ENCODE measurements at places on chromosomes 16 and 17.

- DNase-seq, result no peak
These were observed 25.7 kb downstream of the MRM1 start for GRCh38 chr17:36627101-36627500.

DNA sequence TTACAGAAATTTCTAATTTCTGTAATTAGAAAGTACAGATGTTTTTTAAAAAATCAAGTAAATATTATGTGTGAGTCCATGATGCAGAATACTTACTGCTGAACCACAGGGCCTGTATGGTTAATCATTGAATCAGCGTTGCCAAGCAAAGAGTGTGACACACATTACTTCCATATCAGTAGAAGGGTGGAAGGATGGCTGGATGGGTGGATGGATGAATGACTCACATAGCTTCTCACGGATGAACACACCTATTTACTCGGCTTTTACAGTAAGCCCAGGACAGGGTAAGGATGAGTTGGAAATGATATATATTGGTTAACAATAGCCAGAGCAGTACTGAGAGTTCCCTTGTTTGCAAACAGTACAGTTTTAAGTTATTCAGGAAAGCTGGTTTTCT, 495.9 kb upstream of the RBFOX1 start:
- DNase-seq, result no peak

- DNase-seq, result no peak
These were observed 24.3 kb downstream of the TAC4 start for GRCh38 chr17:49823614-49824013.

GRCh38 chr17:83189044-83190003, 109.9 kb downstream of the METRNL start:
- peak; percentile 63 for DNase-seq

DNA sequence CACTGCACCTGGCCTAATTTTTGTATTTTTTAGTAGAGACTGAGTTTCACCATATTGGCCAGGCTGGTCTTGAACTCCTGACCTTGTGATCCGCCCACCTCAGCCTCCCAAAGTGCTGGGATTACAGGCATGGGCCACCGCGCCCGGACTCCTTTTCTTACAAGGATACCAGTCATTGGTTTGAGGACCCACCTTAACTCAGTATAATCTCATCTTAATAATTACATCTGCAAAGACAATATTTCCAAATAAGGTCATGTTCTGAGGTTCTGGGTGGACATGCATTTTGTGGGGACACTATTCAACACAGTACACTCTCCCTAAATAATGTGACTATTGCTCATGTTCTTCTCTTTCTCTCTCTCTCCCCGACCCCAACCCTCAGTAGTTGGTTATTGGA, 63.7 kb downstream of the ERCC4 start:
- DNase-seq, result no peak

DNA sequence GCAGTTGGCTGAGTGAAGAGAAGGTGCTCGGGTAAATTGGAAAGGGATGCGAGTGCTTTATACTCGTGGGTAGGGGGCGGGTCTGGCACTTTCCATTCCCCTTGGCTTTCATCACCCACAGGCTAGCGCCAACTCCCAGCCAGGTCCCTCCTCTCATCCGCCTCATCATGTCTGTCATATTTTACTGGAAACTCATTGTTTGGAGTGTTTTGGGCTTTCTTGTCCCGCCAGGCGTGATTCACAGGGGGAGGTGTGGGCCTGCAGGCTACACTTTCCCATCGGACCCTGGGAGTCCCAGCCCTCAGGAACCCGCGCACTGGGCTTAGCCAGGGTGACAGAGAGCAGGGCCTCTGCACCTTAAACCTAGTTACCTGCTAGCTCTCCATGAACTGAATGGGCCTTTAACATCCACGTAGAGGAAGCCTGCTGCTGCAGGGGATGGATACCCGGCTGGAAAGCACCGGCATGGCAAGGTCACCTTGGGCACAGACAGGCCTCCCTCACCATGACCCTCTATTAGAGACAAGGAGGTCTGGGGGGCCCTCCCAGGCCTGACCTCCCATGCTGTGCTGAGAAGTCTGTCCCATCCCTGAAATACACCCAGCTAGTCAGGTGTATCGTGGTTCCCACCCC, at the start of gene KRT14:
Gene KRT14, minus strand, starts transcription at position 33 of the 633 bp plus-strand sequence. CDS start 61 bp downstream, outside the sequence.
- no peak for DNase-seq

DNA sequence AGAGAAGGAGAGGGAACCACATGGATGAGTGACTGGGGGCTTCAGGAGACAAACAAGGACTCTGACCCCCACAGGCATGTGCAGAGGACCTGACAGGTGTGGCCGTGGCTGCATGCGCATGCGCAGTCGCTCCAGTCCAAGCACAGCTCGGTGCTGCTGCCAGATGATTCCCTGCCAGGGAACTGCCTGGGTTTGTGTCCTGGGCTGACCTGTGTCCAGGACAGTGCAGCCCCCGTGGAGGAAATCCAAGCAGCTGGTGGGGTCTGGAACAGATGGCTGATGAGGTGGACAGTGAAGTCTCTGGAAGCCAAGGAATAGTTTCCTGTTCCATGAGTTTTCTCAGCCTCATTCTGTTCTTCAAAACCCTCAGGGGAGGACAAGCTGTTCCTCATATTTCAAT, 27.3 kb downstream of the LASP1 start:
- DNase-seq, result peak; percentile 89
